ENCODE measurements at places on chromosomes 3 and 15.

DNA sequence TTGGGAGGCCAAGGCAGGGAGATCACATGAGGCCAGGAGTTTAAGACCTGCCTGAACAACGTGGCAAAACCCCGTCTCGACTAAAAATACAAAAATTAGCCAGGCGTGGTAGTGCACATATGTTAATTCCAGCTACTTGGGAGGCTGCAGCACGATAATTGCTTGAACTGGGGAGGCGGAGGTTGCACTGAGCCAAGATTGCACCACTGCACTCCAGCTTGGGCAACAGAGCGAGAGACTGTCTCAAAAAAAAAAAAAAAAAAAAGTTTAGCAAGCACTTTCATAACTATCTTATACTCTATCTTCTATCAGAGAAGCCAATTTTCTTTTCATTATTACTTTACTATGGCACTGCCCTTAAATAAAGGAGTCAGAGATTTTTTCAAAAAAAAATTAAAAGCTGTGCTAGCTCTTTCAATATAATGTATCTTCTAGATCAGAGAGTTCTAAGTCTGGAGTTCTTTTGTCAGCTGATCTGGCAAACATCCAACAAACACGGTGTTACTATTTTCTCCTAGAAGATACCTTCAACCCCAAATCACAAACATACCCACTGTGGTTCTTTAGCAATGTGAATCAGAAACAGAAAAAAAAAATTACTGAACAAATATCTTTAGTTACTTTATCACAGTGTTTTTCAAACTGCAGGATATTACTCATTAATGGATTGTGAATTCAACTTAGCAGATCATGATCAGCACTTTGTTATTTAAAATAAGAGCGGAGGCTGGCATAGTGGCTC is 3.0 kb downstream of the ZNF770 start:
- DNase-seq = no peak

- peak; percentile 67 for DNase-seq
Measured at GRCh38 chr3:82080261-82080660, 318.8 kb upstream of the GBE1 start.

DNA sequence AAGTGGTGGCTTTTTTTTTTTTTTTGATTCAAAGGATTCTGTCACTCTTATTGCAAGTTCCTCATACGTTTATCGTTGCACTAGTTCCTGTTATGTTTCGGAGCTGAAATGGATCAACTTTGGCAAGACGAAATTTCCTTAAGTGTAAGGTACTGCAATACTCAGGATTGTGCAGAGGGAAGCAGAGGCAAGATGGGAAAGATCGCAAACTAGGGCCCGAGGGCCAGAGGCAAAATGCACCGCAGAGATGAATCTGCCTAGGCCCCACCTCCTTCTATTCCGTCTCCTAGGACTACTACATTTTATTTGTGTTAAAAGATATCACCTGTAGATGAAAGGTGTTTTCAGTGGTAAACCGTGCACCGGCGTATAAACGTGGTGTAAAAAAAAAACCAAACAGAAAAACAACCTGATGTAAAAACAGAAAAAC is 331 bp downstream of the RNU6-1 start:
- DNase-seq = peak; percentile 66

- DNase-seq = no peak
Measured at GRCh38 chr3:58329150-58329921, 3.4 kb upstream of the PXK start.

DNA sequence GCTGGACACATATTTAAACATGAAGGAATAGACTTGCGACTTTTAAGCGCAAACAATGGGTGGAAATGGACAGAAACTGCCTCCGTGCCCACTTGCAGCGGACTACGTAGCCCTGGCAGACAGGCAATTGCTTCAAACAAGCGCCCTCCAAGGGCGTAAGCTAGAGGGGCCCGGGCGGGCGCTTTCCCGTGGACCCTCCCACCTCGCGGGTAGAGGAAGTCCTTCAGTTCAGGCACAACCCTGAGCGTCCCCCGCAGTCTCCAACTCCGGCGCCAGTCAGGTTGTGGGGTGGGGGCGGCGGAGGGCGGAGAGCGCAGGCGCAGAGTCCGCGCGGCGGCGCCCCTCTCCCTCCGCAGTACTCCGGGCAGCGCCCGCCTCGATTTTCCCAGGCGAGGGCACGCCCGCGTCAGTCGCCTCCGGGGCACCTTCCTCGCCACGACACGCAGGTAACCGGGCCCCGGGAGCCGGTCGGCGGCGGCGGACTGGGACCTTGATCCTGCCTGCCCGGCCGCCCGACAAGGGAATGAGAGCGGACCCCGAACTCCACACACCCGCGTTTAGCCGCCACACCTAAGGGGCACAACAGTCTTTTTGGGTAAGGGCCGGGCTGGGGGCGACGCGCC is at the start of gene SLC35G2:
SLC35G2 (plus strand) TSS at position 358 of the 623 bp plus-strand sequence. CDS start 35,335 bp downstream, outside the sequence.
- peak; percentile 86 for DNase-seq

DNA sequence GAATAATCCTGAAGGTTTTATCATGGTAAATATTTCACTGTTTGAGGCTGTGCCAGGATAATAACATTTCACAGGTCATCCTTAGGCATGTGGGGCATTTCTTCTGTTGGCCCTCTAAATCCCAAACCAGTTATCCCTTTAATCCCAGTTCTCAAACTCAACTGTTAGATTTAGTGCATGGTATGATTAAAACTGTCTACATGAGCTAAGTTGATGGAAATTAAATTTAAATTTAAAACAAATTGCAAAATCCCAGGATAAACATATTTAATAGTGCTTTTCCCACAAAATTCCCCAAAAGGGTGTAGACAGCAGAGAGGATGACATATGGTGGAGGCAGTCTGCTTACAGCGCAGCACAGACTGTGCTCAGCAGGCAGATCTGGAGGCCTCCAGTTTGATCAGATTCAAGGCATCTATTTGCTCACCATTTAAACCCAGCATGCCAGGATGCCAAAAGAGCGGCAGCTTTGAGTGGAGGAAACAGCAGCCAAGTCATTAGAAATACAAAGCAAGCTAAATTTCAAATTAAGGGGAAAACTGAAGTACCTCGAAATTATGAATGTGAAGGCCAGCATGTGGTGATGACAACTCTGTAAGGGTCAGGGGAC is 325.8 kb downstream of the KCNH8 start:
- no peak for DNase-seq

DNA sequence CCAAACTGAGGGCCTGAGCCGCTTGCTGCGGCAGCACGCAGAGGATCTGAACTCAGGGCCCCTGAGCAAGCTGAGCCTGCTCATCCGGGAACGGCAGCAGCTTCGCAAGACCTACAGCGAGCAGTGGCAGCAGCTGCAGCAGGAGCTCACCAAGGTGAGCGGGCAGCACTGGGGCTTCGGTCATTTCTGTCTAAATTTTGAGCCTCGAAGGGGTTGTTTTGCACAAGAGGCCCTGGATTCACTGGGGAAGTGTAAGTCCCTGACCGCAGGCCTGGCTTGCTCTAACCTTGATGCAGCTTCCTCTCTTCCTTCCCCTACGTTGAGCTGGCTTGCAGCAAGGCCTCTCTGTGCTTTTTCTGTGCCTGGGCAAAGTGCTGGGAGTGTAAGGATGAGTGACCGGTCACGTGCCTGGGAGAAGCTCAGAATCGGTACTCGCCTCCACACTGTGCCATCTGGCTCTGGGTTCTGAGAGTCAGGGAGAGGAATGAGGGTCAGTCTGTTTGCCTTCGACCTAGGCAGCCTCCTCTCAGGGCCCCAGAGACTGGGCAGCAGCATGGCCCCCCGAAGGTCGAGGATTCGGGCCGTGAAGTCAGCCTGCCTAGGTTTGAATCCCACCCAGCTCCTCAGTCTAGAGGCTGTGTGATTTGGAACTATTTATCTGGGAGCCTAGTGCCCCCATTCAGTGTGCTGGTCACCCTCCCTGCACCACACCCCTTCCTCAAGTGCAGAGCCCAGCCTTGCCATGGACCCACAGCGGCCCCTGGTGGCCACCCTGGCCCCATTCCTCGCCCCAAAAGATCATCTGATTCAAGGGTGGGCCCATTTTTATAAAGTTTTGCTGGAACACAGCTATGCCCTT is 1.4 kb downstream of the FES start:
- peak; percentile 69 for DNase-seq

GRCh38 chr3:9864200-9864927 is 15.7 kb downstream of the CIDEC start:
- no peak for DNase-seq

DNA sequence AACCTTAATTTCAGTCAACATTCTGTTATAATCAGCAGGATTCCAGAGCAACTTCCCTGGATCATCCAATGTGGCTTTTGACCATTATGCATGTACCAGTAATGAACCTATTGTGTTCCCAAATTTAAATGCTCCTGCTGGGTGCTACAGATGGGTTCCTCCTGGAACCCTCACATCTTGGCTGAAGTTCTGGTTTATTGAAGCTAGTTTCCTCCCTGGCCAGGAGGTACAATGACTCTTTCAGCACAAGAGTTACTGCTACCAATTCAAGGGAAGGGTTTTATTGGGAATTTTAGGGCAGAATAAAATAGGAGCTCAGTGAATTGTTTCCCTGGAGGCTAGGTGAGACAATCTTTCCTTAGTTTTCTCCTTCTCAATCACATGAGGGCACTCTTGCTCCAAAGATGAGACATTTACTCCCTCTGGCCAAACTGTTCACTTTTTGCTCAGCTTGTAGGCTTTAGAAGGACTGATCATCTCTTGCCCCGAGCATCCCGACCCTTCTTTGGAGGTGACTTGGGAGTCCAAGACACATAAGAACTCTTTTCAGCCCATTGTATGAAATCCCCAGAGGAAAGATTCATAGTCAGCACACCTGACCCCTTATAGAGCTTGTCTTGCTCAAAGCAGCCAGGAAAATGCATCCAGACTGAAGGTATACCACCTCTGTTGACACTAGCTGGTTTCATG is 8.8 kb upstream of the NPHP3 start:
- DNase-seq = peak; percentile 74

DNA sequence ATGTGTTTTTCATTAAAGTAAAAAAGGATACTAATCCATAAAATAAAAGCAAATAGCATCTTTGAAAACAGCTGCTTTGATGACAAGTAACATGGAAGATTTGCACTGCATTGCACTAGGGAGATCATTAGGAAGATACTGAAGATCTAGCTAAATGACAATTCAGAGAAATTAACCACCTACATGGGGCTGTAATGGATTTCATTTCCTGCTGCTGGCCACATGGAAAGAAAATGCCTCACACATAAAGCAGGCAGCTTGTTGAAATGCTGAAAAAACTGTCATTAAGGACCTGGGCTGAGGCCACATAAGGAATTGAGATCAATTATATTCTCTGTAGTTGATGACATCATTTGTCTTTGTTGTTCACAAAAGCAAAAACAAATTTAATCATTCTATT is 94.1 kb downstream of the PYDC2 start:
- DNase-seq = no peak

DNA sequence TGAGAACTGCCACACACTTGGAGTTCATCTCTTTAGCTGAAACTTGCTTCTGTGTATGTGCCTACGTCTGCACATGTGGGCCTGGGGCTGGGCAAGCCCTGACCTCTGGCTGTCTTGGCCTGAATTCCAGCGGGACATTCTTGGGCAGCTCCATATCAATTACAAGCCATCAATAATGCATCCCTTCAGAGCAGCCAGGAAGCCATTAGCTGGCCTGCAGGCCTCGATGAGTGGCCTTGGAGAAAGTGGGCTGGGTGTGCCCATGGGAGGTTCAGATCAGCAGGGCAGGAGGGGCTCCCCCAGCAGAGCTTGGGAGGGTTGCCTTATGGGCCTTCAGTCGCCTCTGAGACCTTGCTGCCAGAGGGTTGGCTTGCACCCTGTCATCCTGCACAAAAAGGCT is 124.1 kb downstream of the ETFA start:
- DNase-seq = no peak

- DNase-seq = peak; percentile 11
Measured at GRCh38 chr3:132843349-132843748, 121.1 kb upstream of the NPHP3 start.

DNA sequence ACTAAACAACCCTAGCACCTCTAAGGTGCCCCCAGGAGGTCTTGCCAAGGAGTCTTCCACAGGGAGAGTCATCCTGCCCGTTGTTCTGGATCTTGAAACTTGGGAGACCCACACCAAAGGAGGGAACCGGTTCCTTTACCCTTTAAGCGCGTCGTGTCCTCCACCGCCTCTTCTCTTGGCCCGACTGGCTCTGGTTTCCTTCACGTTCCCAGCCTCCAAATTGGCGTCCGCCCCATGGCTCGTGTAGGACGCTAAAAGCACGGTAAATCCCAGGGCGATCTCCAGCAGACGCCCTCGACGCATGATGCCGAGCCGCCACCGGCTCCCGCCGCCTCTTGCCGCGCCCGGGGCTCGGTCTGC is 1.1 kb downstream of the FBN1 start:
- DNase-seq = peak; percentile 47

DNA sequence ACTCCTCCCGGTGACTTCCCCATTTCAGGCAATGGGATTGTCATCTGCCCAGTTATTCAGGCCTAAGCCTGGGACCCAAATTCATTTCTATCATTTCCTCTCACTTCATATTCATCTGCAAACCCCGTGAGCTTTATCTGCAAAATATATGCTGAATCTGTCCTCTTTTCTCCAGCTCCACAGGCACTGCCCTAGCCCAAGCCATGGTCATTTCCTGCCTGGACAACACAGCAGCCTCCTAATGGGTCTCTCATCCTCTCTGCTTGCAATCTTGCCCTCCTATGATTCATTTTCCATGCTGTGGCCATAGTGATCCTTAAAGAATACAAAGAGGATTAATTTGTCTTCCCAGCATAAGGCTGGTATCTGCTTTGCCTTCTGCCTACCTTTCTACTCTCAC is 6.1 kb downstream of the RBP2 start:
- DNase-seq = no peak

DNA sequence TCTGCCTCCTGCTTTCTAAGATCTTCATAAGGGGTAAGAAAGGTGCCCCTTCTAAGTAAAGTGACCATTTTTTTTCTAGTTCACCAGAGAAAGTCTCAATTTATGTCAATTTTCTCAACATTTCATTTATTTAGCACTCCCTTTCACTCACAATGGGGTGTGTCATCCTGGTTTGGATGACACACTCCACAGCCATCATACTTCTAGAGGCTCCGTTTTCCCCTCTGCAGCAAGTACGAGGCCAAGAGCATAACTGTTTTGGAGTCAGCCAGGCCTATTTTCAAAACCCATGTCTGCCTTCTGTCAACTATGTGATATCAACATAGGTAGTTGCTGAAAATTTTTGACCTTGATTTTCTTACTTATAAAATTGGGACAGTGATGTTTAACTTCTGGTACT is 703.2 kb downstream of the NLGN1 start:
- no peak for DNase-seq

- peak; percentile 69 for DNase-seq
Measured at GRCh38 chr3:15964605-15965442, 167.0 kb upstream of the ANKRD28 start.

- DNase-seq = peak; percentile 57
Measured at GRCh38 chr3:8864402-8865350, 95.3 kb upstream of the OXTR start.

GRCh38 chr3:159619341-159619885 is 369.2 kb upstream of the IL12A start:
- no peak for DNase-seq
